ENCODE measurements at places on chromosomes 6 and 20.
A peak's percentile ranks its signal among the peaks of the same experiment; 100 is the strongest.

DNA sequence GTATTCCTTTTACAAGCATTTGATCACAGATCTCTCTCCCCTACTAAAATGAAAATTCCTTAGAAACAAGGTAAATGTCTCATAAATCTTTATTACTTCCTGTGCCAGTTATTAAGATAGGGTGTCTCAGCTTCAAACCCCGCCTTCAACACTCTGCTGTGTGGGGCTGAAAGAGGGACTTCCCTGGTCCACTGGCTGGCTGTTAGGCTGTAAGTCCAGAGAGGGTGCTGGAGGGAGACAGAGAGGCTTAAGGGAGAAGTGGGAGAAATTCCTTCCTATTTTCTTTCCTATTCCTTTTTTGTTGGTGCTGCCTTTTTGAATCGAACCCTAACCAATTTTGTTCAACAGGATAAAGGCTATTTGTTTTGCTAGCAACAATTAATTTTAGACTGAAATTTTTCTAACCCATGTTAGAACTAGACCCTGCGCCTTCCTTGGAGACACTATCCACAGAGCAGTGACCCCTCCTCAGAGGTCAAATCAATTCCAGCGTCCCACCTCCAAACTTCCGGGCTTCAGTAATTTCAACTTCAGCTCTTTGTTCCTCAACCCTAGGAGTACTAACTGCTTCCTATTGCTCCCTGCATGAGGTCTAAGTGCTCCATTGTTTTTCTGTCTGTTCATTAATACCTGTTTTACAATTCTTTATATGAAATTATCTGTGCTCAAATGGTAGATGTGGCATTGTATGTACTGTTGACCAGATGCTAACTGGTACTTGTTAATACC lies 207.5 kb upstream of the OPRM1 start:
- no peak for DNase-seq

- DNase-seq: no peak
Observed at GRCh38 chr6:43222418-43223059, 6.7 kb downstream of the DNPH1 start.

DNA sequence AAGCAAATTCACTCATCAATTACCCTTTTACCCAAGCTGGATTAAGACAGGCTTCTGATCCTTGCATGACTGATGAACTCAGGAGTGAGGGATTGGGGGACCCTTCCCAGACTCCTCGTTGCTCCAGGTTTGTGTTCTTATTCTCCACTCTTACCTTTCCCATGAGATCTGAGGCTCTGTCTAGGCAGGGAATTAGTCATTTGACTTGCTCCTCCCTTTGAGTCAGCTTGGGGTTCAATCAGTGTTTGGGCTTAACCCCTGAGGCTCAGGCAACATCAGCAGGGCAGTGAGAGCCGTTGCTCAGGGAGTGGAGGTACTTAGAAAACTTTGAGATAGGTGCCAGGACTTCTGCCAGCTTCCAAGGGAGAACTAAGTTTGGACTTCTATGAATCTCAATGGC lies 20.7 kb upstream of the TOX2 start:
- no peak for DNase-seq

DNA sequence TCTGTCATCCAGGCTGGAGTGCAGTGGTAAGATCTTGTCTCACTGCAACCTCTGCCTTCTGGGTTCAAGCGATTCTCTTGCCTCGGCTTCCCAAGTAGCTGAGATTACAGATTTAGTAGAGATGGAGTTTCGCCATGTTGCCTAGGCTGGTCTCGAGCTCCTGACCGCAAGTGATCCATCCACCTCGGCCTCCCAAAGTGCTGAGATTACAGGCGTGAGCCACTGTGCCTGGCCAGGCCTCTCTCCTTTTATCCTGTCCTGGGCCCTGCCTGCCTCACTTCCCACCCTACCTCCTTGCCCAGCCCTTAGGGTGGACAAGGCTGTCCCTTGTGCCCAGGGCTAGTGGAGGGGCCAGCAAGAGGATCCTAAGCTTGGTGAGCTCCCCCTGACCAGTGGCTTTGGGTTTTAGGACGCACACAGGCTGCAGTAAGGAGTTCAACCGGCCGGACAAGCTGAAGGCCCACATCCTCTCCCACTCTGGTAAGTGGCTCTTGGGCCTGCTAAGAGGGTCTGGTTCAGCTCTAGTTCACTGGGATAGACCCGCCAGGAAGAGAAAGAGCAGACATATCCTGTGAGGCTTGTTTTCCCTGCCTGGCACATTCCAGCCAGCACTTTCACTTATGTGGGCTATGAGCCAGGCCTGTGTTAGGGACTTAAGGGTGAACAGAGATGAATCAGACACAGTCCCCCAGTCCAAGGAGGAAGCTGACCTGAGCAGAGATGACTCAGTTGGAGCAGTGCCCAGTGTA lies 21.9 kb upstream of the CHMP4B start:
- no peak for DNase-seq

DNA sequence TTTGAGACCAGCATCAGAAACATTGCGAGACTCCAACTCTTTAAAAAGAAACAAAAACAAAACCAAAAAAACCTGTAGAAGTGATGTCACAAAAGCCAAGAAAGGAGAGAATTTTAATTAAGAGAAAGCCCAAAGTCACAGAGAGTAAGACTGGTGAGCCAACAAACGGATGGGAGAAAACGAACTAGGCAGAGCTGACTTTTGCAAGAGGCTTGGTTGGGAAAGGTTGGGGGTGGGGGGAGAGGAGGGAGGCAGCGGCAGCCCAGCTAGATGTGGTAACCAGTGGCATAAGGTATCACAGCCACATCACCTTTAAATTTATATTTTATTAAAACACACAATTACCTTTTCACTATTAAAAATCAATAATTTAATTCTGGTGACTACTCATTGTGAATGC lies 23.5 kb downstream of the NOL7 start:
- DNase-seq: peak; percentile 3

DNA sequence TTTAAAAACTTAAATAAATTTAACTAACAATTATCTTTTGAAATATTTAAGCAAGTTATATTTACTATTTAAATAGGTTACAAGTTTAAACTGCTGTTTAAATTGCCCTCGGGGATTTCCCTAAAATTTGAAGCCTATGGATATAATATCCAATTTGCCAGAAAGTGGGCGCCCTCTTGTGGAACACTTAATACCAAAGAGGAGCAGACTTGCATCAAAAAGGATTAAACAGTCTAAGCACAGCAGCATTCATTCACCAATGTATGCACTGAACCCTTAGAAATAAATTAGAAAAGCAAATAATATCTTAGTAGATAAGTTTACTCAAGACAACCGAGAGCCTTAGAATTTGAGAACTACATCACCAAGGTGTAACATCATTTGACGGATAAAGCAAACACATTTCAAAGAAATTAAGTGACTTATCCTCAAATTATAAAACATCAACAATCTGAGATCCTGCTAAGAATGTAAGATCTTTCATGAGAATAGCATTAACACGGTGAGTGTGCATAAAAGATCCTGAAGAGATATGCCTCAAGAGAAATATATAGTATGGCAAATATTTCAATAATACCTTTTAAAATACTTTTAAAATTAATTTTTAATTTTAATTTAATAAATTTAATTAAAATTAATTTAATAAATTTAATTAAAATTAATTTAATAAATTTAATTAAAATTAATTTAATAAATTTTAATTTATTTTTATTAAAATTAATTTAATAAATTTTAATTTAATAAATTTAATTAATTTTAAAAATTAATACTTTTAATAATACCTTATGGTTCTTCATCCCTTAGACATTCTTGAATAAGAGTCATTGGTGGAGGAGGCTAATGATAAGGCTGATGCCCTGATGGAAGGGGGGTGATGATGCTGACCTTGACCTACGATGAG lies 11.5 kb upstream of the MEP1A start:
- DNase-seq: peak; percentile 90

DNA sequence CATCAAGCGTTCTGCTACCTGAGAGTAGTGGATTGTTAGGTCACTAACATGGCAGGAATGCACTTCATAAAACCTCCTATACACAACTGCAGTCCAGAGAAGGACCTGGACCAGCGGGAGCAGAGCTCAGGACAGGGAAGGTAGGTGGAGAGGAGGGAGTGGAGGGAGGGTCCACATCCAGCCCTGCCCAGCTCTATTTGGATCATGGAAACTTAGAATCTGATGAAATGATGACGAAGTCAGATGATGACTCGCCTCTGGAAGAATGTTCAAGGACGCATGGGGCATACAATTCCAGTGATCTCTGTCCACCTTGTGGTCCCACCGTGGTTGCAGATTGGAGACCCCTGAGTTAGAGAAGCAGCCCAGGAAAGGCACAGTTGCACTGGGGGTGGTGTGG lies 68.8 kb downstream of the CLIC5 start:
- no peak for DNase-seq

DNA sequence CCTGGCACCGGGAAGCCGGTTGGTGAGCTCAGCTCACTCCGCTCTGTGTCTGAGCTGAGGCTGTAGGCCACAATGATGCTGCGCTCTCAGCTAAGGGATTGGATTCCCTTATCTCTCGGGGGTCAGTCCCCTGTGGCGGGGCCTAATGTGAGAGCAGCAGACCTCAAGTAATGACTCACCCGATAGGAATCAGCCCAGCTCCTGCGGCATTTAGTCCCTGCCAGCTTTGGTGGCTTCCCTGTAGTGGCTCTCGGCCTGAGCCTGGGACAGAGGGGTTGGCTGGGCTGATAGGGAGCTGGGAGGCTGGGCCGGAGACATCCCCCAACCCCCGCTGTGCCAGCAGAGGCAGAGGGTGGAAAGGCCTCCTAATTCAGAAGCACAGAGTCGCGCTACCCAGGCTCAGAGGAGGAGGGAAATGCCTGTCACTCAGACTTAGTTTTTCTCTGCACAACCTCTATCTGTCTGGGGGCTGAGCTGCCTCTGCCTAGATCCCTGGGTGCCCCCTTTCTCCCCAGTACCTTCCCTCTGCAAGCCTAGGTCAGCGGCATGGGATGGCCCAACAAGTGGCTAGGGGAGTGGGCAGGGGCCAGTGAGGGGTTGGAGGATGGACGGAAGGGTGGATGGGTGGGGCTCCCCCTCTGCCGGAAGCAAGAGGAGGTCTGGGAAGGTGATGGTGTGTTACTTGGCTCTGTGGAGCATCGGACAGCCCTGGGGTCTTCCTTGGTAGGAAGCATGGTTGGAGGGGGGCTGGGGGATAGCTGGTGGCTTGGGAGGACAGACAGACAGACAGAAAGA lies 92.2 kb downstream of the CDH22 start:
- DNase-seq: no peak

- peak; percentile 55 for DNase-seq
Observed at GRCh38 chr20:46396052-46396740, 10.2 kb downstream of the ELMO2 start.

GRCh38 chr20:25223179-25223661 lies 24.7 kb upstream of the PYGB start:
- no peak for DNase-seq

Data from suppressor macrophage (primary cell).